RKO (cell line): ENCODE measurements at places on chromosomes 6 and 20.
A peak's percentile ranks its signal among the peaks of the same experiment; 100 is the strongest.

DNA sequence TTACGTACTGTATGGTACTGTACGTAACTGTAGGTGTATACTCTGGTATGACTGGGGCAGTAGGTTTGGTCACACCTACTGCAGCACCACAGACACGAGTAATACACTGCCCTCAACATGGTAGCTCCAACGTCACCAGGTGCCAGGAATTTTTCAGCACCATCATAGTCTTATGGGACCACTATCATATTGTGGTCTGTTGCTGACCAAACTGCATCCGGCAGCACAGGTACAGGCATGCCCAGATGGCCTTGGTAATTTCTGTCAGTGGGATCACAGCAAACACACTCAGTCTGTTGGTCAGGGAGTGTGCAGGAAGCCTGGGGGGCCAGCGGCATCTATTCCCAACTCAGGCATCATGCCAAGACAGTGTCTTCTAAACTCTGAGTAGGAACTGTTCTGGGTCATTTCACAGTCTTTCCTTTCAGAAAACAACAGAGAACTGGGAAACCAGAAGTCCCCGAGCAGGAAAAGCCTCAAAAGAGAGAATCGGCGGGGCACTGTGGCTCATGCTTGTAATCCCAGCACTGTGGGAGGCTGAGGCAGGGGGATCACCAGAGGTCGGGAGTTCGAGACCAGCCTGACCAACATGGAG, 5.8 kb downstream of the YTHDF1 start:
- no peak for DNase-seq

DNA sequence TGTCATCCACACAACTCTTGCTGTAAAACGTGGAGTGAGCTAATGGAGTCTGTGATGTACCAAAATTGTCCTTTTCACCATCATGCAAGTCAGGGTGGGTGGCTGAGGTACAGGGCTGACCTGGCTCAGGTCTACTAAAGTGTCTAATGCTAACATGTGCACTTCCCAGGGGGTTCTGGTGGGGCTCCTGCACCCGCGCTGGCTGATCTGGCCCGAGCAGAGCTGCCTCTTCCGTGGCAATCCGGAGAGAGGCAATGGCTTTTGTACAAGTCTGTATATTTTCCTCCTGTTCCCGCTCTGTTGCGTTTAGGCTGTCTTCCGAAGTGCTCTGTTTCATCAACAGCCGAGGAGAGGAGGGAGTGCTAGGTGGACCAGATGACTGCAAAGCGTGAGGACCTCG, 191.8 kb downstream of the HIVEP2 start:
- no peak for DNase-seq

GRCh38 chr6:143844006-143844405, 868 bp downstream of the LTV1 start:
- DNase-seq: peak; percentile 49

GRCh38 chr6:95685822-95686221, 108.5 kb downstream of the MANEA start:
- no peak for DNase-seq

DNA sequence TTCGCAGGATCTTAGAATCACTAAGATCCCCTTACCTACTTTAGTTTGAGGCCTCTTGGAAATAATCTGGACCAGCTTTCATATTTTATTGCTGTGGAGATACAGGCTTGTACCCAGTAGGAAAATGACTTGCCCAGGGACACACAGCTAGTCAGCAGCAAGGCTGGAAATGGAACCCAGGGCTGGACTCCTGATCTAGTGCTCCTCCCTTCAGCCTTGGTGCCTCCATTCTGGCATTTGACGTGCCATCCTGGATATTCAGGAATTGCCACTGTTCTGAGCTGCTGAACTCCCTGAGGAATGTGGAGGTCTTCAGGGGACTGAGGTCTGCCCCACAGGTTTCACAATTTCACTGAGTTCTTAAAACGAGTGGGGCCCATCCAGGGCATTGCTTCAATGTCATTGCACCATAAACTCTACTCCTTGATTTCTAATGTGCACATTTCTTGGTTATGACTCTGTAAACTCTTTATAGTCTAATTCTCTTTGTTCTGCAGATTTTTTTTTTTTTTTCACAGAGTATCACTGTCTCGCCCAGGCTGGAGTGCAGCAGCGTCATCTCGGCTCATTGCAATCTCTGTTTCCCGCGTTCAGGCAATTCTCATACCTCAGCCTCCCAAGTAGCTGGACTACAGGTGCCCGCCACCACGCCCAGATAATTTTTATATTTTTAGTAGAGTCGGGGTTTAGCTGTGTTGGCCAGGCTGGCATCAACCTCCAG, 26.7 kb upstream of the CDKN1A start:
- no peak for DNase-seq
